NCI-H1436 (cell line): ENCODE measurements at places on chromosomes 2 and 18.
A peak's percentile ranks its signal among the peaks of the same experiment; 100 is the strongest.

GRCh38 chr2:191117341-191117740, 33.5 kb downstream of the STAT4 start:
- no peak for DNase-seq

- no peak for DNase-seq
Observed at GRCh38 chr2:58376592-58376991, 135.5 kb upstream of the FANCL start.

DNA sequence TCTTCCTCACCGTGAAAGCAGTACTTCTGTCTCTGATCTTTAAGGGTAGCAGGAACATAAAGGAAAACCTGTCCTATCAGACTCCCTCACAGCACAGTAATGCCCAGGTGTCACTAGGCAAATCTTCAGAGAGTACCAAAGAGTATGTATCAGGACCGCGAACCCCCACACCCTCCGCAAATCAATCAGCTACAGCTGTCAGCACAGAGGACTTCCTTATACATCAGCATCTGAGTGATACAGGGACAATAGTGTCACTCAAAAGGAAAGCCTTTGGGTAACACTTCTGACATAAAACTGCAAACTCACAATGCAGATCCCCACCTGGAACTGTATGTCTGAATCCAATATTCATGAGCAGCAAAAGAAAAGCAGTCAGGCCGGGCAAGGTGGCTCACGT, 2.6 kb downstream of the AFG3L2 start:
- DNase-seq: no peak

- peak; percentile 67 for DNase-seq
Observed at GRCh38 chr2:38535744-38536506, 66.8 kb downstream of the HNRNPLL start.

DNA sequence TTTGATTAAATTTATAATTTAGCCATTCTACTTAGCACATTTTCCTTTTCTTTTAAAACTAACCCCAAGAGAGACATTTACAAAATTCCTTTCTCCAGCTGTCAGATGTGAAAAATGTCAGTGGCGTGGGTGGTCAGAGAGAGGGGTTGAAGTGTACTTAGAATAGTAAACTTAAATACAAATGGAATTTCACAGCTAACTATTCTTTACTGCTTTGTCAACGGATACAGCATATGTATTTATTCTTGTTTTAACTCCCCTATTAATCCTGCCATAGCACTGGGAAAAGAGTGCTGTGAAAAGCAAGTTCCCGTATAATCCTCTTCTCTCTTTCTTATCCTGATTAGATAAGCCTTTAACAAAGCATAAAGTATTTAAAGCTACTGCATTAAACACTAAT, 191.4 kb upstream of the CHAC2 start:
- DNase-seq: no peak

- DNase-seq: no peak
Observed at GRCh38 chr2:13474538-13474937, 757.8 kb downstream of the TRIB2 start.

- no peak for DNase-seq
Observed at GRCh38 chr2:184049566-184049965, 548.8 kb upstream of the ZNF804A start.

GRCh38 chr2:69811018-69811417, 18.4 kb upstream of the GMCL1 start:
- no peak for DNase-seq

- DNase-seq: no peak
Observed at GRCh38 chr18:67478249-67478648, 38.3 kb downstream of the DSEL start.

DNA sequence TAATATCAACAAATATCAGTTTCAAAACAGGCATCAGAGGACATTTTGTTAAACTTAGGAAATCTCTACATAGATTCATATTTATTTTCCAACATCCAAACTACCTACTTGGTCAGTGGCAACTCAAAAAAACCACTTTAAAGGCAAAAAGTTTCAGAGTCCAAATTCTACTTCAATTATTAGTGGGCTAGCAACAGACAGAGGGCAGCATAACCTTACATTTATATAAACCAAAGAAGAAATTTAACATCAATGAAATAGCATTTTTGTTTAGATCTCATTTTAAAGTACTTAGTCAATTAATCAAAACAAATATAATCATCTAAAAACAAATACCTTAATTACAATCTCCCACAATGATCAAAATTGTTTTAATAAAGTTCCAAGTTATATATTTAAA, 33.3 kb downstream of the RTTN start:
- DNase-seq: no peak

- DNase-seq: peak; percentile 85
Observed at GRCh38 chr2:216619411-216620393, 13.5 kb upstream of the IGFBP2 start.

DNA sequence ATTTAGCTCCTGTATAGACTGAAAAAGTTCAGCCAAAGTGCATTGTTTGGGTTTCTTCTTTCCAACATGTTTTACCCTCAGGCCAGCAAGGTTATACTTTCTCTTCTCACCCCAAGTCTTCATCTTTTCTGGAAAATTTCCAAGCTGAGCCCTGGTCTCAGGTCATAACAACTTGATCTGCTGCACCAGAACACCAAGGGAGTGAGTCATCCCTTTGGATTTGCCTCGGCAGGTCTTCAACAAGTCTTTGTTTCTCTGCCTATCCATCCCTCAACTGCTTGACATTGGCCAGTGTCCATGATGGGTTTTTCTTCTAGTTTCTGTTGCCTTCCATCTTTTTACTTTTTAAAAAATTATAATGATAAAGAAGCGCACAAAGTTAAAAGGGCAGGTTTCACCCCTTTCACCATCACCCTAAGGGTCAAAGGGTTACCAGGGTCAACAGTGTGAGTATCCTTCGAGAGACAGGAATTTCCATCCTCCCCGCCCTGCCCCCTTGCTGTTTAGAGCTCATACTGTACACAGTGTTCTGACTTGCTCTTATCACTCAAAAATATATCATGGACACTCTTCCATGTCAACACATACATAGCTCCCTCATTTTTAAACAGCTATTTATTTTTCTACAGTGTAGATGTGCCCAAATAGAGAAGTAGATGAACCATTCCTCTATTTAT, 5.7 kb upstream of the SPATS2L start:
- DNase-seq: no peak

DNA sequence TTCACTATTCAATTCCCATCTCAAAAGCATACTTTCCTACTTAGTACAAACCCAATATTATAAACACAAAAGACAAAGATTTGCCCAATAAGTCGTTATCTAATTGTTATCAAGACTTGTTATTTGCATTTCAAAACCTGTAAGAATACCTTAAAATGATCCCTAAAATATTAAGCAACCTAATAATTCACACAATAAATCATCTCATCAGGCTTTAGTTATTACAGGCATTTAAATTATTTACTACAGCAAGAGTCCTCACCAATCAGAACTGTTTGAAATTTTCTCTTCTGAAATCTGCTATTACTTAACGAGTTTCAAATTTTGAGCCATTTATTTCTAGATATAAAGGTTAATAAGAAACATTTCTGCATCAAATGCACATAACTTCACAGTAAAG, 1.6 kb downstream of the CCDC88A start:
- no peak for DNase-seq

- no peak for DNase-seq
Observed at GRCh38 chr18:58005011-58005410, 39.0 kb upstream of the NEDD4L start.

DNA sequence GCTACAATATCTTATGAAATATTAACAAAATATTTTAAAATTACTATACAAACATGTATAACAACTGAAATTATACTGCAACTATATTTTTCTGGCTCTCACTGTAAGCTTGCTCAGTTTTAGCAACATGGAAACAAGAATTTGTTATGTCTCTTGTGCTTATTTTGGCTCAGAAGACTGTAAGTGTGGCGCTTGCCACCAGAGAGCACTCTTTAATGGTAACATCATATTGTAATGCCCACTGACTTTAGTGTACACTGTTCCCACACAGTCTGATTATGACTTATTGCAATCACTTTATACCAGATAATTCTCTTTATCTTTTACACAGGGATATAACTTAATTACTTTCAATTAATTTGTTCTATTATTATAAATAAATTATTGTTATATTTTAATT, 1500.6 kb upstream of the TMEFF2 start:
- peak; percentile 57 for DNase-seq

DNA sequence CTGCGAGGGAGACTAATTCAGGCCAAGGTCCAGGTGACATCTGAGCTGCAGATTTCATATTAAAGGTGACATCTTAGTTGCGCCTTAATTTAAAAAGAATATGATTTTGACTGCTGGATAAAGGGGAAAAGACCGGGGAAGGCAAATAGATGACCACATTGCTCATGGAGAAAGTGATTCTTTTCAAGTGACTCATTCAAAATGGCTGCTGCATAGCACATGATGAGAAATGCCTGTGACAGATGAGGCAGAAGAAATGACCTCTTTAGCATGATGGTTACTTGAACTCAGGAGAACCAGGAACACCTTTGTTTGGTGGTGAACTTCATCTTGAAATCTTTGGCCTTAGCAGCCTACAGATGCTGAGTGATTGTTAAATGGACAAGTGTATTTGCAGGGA, 385.8 kb upstream of the TRIB2 start:
- DNase-seq: no peak
